ENCODE measurements at places on chromosomes 1 and 21. TPM values are rescaled to one million over a fixed set of nuclear protein-coding genes. Genes with fewer than 3 reads are reported as not detected.

Gene AZIN2
- 8.1 TPM for total RNA-seq

Gene APOBEC4
- not detected for total RNA-seq

Gene PYHIN1
- total RNA-seq: not detected

Gene OR2T5
- total RNA-seq: not detected

Gene CD5L
- not detected for total RNA-seq
